ENCODE measurements at places on chromosomes 4 and X.

GRCh38 chr4:24999392-25000089 lies 31.2 kb downstream of the LGI2 start:
- no peak for DNase-seq

DNA sequence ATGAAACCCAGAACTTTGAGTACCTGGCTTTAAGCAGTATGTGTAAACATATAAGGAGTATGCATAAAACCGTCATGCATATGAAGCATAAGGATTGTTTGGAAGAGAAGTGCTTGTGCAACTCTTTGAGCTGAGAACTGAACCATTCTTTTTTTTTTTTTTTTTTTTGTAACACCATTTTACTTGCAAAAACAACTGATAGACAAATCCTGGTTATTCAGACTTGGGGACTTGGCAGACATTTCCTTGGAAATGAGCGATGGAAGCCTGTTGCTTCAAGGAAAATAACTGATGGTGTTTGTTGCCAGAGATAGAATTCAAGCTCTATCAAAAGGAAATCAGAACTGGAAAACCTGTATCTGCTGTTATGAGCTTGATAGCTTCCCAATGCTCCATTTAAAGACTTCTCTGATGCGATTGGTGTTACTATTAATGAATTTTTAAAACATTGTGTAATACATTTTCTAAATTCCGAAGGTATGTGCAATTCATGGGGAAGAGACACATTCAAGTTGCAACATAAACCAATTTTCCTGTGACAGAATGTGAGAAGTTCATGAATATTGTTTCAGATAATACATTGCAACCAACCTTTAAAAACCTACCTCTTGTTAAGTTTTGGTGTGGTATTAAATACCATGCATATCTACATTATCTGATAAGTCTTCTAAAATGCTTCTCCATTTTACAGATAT lies 47.0 kb upstream of the FAT1 start:
- no peak for DNase-seq

GRCh38 chr4:8542776-8543525 lies 37.2 kb upstream of the GPR78 start:
- DNase-seq = no peak

- DNase-seq = no peak
Measured at GRCh38 chr4:167779280-167779679, 313.1 kb upstream of the ANXA10 start.

- DNase-seq = no peak
Measured at GRCh38 chr4:7307394-7308099, 115.2 kb downstream of the SORCS2 start.
